NCI-H526 (cell line): ENCODE measurements at places on chromosomes 12 and 14.

- DNase-seq: no peak
Measured at GRCh38 chr14:70558356-70558755, 23.6 kb upstream of the ADAM20 start.

GRCh38 chr12:131592972-131593371 is 117.9 kb upstream of the SFSWAP start:
- no peak for DNase-seq

DNA sequence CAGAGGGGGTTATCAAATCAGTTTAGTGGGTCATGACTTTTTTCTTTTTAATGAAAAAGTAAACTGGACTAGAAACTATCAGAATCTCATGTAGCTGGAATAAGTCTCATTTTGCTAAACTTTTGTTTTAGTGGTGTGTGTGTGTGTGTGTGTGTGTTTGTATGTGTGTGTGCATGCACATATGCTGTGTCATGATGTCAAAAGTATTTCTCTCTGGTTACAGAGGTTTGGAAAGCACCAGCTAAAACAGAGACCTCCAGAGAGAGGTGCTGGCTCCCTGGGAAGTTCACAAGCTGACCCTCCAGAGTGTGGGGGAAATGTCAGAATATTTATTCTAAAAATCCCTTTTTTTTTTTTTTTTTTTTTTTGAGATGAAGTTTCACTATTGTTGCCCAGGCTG is 114.7 kb downstream of the LGMN start:
- DNase-seq: no peak

DNA sequence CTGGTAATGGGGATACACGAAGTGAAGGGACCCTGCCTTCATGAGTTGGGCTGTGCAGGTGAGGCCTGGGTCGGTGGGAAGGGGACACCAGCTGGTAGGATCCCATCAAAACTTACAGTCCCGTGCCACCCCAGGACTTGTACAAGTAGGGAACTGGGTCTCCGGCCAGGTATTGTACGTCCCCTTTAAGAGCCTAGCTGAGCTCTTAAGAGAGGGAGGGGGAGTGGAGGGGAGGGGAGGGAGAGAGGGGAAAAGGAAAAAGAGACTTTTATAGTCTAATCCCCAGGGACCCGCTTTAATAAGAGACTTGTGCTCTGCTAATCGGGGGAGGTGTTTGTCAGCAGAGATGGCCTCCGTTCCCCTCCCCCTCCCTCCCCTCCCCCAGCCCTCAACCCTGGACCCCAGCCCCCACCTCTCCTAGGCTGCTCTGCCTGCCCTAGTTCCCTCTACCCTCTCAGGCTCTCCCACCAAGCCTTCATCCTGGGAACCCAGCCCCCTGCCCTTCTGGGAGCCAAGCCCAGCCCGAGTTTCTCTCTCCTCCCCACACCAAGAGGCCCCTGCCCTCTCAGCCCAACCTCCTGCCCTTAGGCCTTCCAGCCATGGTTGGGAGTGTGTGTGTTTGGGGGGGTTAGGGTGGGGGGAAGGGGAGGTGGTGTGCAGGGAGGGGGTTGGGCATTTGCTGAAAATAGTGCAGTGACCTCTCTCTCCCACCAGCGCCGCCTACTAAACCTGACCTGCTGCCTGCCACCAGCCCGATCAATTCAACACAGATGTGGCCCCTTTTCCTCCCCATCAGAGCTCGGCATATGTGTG is 2.6 kb downstream of the GDF11 start:
- peak; percentile 97 for DNase-seq

DNA sequence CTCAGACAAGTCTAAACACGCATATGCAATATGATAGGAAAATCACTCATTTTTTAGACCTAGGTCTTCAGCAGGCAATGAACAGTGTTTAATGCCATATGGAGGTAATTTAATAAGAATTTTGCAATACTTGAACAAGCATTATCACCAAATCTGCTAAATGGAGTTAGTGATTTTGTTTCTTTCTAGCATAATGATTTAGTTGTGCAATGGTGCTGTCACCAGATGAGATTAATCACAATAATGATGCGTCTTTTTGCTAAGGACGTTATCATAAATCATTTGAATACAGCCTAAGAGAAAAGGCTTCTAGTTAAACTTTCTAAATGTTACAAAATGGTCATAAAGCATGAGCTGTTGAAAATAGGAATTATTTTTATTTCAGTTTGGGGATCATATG is 170.0 kb upstream of the SLC16A7 start:
- DNase-seq: no peak

- DNase-seq: no peak
Measured at GRCh38 chr14:94396628-94397225, 8.3 kb upstream of the SERPINA1 start.

- DNase-seq: no peak
Measured at GRCh38 chr14:72928872-72929271, 2.6 kb downstream of the DCAF4 start.

GRCh38 chr12:40158592-40159111 is 52.8 kb upstream of the SLC2A13 start:
- no peak for DNase-seq

DNA sequence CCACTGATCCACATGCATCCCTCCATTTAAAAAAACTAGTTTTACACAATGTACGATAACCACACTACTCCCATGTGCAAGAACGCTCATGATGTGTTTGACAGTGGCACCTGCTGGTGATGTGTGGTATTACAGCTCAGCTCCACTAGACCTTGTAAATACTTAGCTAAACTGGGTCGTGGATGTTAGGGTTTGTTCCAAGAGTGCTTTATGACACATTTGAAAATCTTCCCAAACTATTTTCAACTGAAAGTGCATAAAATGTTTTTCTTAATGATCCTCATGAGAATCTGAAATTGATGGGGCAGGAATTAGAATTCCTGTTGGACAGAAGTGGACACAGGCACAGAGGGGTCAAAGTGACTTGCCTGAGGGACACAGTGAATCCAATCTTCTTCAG is 99.2 kb downstream of the SCARB1 start:
- no peak for DNase-seq

GRCh38 chr14:53855574-53855973 is 101.1 kb downstream of the BMP4 start:
- DNase-seq: no peak

GRCh38 chr14:72907886-72908285 is 14.0 kb upstream of the DPF3 start:
- no peak for DNase-seq

DNA sequence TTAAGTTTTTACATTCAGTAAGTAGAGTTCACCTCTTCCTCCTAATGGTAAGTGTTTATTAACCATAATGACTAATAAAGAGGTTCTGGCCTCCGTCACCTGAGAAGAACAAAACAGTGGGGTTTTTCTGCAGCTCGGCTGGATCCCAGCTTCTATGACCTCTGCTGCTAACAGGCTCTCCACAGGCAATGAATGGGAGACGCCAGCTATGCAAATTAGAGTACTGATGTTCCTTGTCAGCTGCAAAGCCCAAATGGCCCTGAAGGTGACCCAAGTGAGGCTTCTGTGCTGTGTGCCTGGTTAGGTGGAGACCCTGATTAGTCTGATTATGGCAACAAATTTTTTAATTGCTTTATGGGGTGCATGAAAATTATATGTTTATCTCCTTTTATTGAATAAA is 218.1 kb downstream of the APAF1 start:
- DNase-seq: peak; percentile 88

GRCh38 chr14:81509838-81510452 is 23.7 kb downstream of the SEL1L start:
- peak; percentile 75 for DNase-seq

DNA sequence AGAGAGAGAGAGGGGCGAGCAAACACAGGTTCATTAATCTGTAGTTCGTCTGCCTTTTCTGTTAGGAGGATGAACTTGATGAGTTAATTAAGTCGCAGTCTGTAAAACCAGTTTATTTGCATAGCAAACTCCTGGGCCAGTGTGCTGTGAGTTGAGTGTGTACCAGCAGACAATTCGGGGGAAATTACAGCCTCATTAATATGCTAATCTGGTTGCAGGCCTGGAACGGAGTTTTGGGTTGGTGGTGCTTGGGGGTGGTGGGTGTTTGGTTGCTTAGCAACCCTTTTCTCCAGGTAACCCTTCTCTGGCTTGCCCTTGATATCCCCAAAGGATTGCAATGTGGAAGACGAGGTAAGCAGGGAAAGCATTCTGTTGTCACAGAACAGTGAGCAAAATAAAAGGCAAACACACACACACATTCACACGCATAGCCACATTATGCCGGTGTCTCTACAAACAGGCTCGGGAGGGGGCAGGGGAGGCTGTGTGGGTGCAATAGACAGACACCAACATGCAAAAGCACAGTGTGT is 29.2 kb upstream of the LHX5 start:
- peak; percentile 94 for DNase-seq

GRCh38 chr12:49568442-49569162 is 660 bp upstream of the MCRS1 start:
- no peak for DNase-seq

DNA sequence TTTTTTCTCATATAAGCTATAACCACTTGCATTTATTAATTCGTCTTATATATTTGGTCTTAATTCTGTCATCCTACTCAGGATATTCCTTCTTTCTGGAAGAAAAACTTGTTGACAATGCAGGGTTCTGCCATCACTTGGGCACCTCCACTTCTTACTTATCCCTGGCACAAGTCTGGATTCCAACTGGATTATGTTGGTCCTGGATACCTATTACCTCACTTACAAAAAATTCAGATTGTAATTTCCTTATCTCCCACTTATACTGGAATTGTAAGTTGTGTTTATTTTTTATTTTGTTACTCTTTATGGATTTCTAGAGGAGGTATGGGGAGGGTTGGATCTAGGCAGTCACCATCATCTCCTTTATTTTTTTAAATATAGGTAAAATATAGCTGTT is 36.7 kb downstream of the LRRIQ1 start:
- no peak for DNase-seq

DNA sequence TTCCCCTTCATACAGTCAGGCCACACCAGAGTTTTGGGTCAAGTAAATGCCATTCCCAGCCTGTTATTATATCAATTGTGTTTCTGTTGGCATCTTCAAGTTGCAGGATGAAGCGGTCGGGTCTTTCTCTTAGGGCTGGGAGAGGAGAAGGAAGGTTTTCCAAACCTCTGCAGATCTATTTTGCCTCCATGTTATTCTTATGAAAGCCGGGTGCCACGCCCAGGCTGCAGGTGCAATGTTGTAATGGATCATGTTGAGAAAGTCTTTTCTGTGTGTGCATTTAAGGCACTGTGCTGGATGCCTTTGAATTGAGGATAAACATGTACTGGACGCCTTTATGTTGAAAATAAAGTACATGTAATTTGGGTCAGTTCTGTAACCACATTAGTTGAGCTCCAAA is 164.4 kb upstream of the HIF1A start:
- DNase-seq: no peak

DNA sequence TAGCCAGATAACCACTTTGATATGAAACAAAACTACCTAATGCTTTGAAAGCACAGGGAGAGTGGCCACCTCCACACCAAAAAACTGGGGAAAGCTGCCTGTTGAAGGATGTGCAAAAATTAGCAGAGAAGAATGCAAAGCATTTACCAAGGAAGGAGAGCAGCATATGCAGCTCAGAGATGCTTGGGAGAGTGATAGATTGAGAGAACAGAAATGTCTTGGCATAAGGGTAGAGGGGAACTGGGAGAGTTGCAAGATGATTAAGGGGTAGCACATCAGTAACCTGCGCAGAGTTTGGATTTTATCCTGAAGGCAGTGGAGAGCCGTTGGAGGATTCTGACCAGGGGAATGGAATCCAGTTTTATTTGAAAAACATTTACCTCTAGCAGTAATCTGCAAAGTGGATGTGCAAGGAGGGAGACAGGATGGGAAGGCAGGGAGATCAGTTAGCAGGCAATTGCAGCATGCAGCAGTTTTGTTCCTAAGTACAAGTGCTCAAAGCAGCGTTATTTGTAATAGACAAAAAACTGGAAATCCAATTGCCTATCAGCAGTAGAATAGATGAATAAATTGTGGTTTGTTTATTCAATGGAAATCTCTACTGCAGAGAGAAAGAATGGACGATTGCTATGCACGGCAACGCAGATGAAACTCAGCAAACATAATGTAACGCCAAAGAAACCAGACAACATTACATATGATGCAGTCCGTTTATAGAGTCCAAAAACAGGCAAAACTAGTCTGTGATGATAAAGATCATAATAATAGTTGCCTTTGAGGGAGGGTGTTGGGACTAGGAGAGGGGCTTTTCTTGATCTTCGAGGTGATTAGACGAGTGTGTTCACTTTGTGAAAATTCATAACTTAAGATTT is 81.5 kb downstream of the BHLHE41 start:
- no peak for DNase-seq

- DNase-seq: no peak
Measured at GRCh38 chr12:28550757-28551704, 360.8 kb downstream of the CCDC91 start.

- DNase-seq: no peak
Measured at GRCh38 chr14:99473458-99473857, 7.2 kb downstream of the SETD3 start.

DNA sequence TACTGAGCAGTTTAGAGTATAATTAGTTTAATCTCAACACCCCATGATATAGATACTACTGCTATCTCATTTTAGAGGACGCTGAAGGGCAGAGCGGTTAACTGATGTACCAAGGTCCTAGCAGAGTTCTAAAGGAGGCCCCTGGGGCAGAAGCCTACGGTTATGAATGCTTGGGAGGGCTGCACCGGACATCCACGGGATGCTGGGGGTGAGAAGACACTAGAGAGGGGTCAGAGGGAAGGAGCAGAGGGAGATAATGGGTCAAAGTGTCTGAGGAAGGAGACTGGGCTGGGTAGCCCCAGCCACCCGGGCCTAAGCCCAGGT is 1.6 kb upstream of the ACTR6 start:
- no peak for DNase-seq

DNA sequence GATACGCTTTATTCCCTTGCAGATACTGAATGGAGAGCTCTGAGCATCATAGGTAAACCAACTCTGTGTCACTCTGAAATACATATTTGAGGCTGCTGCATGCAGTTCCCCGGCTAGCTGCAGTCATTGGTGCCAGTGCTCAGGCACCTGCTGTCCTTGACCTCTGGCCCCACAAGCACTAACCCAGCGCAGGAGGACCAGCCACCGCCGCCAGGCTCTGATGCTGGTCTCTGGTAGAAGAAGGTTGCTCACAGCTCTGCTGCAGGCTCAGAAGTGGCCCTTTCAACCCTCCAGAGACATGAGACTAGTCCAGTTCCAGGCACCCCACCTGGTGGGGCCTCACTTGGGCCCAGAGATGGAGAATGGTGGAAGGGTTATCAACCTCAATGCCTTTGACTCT is 34.5 kb upstream of the PTPRB start:
- DNase-seq: no peak

DNA sequence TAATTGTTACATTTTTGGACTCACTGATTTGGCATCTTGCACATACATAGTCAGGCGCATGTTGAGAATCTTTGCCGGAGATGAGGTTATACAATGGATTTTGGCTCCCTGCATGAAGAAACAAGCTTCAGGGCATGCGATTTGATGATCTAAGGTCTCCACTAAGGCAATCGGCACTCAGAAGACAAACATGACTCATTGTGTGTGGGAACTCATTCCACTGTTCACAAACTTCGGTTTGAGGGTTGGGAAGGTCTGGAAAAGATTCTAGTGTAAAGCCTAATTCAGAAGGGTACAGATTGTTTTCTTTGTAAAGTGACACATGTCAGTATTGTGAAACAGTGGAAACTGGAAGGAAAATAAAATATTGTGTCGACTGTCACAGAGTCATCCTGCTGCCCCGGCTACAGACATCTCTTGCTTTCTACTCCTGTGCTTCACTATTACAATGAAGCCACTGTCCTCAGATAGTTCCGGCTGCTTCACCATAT is 192.6 kb upstream of the HMGA2 start:
- DNase-seq: no peak

GRCh38 chr12:43832463-43833168 is 3.3 kb upstream of the TMEM117 start:
- no peak for DNase-seq
